ENCODE measurements at places on chromosomes 6 and 20. TPM values are rescaled to one million over a fixed set of nuclear protein-coding genes. Genes with fewer than 3 reads are reported as not detected.

GRCh38 chr6:34227761-34228421 is 8.8 kb upstream of the HMGA1 start:
- DNase-seq = no peak

DNA sequence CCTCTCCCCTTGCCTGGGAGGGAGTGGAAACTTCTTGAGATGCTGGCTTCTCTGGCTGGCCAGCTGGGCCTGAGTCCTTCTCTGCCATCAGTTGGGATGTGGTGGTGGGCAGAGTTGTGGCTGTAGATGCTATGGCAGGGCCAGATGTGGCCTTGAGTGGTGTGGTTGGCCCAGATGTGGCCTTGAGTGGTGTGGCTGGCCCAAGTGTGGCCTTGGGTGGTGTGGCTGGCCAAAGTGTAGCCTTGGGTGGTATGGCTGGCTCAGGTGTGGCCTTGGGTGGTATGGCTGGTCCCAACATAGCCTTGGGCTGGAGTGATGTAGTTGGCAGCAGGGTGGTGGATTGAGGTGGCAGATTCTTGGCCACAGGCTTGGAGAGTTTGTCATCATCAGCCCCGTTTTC is 36.7 kb downstream of the C6orf132 start:
- DNase-seq = no peak

GRCh38 chr6:133888929-133889556 is at the start of gene TCF21:
TSS of gene TCF21 (plus strand) at chr6:133889113. CDS start at chr6:133889398, 285 bp downstream.
- DNase-seq = no peak

DNA sequence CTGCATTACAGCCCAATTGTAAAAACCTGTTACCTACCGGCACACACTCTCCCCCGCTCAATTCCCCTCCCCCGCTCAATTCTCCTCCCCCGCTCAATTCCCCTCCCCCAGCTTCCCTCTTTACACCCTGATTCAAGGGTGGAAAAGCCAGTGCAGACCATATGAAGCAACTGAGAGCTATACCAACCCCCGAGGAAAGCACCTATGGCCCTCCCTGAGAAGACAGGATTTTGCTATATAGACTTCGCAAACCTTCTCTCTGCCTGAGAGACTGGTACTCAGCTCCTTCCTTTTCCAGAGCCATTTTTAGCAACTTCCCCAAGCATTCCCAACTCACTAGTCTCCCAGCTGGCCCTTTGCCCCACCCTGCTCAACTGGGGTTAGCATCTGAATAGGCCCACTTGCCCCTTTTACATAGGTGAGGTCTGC is 7.6 kb downstream of the GNAS-AS1 start:
- DNase-seq = no peak

DNA sequence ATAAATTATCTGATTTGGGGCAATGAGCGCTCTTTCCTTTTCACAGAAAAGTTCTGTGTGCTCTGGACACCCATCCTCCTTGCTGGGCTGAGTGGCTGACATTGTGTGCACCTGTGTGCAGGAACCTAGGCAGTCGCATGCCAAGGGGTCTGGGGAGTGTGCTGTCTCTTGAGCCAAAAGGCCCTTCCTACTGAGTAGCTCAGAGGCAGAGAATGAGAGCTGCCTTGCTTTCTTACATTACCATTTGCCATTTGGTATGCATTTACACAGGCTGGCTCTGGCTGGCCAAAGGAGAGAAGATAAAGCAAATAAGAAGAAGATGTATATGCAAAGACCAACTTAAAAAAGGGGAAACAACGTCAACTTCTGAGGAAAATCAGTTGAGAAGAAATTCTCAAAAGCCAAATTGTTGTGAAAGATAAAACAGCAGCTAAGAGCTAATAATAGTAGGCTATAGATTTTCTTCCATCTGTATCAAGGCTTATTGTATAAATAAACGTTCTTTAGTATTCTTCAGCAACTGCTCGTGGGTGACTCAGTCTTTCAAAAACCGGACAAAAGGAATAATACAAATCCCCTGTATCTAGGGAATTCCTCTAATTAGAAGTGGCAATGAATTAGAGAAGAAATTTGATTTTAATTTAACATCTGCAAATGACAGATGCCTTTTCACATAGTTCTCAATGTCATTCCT is 121.9 kb downstream of the INSM1 start:
- DNase-seq = no peak

DNA sequence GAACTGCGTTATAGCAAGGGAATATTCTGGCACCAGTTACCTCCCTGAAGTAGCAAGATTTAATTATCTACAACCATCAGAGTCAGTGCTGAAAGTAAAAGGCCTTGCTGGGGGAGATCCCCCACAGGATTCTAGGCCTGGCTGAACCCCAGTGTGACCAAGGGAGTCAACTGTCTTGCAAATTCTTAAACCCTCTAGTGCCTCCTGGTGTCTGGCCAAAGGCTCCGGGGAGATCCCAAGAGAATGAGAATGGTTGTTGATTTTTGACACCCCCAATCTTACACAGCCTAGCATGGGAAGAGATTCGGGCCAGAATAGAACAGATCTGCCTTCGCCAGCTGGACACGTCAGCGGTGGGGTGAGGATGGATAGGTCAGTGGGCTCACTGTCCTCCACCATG is 179.4 kb downstream of the ERMARD start:
- no peak for DNase-seq

GRCh38 chr20:2736441-2736840 is 43.9 kb downstream of the EBF4 start:
- no peak for DNase-seq

DNA sequence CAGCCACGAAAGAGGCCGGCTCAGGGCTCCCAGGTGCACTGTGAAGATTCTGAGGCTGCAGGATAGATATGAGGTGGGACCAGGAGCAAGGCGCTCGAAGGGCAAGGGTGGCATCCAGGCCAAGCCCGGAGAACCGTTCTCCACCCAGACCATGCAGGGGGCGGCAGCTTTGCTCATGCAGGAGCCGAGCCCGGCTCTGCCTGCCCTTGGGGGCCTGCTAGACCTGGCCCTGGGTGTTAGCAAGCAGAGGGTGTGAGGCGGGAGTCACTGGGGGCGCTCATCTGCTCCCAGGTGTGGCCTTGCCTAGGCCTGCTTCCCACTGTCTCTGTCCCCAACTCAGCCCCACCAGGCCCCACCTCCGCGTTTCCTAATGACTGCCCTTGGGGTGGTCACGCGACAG is 59.4 kb downstream of the WDR27 start:
- DNase-seq = no peak

DNA sequence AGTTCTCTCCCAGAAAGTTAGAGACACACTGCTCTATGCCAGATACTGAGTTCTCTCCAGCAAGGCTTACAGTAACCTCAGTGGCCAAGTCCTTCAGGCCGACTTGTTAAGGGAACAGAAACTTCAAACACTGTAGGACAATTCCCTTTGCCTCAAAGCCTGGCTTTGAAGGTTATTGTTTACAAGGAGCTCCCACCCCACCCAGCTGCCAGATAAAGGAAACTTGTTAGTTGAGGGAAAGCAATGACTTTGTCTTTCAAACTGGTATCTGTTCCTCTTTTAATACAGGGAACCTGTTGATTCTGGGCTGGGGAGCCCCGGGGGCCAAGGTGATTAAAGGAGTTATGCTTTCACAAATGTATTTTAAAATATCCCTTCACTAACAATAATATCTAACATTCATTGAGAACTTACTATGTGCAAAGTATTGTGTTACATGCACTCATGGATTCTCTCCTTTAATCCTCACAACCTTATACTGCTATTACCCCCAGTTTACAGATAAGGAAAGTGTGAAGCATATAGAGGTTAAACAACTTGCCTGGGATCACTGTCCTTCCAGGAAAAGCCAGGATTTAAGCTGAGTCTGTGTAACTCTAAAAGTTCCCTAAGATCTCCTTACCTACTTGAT is 27.6 kb upstream of the CDKN1A start:
- DNase-seq = no peak

DNA sequence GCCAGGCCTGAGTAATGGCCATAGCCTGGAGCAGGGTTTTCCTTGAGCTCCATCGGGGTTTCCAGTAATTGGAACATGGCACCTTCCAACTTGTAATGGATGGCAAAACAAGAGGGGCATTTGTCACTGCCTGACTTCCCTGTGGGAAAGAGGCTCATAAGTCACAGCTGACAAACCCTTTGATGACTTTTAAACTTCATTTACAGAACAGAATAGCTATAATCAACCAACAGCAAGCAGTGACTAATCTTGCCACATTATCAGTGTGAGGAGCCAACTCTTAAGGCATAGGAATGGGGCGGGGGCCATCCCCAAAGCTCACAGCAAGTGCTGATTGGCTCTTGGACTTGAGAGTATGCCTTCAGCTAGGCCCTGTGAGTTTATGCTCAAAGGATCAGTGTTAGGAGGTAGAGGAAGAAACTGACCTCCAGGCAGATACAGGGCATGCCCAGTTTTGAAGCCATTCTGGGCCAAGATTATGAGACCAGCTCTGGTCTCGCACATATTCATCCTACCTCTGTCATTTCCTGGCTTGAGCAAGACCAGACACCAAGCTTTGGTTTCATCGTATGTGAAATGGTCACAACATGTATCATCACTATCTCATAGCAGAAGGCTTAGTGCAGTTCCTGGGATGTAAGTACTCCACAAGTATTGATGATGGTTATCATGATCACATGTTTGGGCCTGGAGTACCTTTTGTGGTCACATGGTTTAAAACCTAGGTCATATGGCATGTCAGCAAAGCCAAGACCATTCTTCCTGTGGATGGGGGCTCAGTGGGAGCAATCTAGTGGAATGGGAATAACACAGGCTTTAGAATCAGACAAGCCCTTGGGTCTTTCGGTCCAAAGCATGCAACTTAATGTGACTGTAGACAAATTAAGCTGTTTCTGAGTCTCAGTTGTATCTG is 49.2 kb downstream of the EIF2S2 start:
- no peak for DNase-seq

GRCh38 chr6:25582101-25582500 is 69.9 kb upstream of the SCGN start:
- DNase-seq = no peak

DNA sequence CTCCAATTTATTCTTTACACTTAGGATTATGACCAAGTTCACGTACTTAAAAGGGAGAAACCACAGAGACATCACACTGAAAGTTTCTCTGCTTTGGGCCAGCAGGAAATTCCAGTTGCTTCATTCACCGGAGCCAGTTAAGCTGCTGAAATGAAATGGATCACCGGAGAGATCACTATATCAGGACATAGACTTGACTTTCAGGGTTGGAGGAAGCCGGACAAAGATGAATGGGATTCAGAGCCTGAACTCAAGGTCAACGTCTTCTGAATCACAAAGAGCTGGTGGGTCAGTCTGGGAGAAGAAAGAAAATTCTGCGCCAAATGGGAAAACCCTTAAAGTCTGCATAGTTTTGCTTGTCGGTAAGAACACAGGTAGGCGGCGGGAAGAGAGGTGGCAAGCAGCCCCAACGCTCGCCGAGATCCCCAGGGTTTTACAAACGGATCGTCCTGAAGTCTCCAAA is 81.9 kb upstream of the CCDC28A start:
- DNase-seq = no peak

GRCh38 chr6:394641-395289 is 3.2 kb downstream of the IRF4 start:
- no peak for DNase-seq

DNA sequence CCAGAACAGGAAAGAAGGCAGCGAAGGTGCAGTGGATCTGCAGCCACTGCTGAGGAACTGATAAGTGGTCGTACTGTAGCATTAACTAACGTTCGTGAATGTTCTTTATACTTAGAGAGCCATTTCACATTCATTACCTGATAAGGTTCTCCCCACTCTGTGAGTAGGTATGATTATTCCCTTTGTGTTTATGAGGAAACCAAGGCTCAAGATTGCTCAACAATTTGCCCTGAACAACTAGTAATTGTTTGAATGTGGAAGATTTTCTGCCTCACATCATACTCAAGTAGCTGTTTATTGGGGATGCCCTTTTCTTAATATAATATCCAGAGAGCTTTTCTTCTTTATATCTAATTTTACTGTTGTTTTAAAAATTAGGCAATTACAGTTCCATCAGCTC is 24.9 kb upstream of the ELOVL5 start:
- DNase-seq = no peak

DNA sequence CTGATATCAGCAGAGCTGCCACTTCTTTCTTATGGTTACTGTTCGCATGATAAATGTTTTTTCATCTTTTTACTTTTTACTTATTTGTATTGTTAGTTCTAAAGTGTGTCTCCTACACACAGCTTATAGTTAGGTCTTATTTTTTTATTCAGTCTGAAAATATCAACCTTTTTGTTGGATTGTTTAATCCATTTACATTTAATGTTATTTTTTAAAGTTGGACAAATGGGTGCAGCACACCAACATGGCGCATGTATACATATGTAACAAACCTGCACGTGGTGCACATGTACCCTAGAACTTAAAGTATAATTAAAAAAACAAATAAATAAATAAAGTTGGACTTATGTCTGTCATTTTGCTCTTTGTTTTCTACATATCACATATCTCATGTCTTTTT is 40.3 kb upstream of the FOXC1 start:
- DNase-seq = no peak

DNA sequence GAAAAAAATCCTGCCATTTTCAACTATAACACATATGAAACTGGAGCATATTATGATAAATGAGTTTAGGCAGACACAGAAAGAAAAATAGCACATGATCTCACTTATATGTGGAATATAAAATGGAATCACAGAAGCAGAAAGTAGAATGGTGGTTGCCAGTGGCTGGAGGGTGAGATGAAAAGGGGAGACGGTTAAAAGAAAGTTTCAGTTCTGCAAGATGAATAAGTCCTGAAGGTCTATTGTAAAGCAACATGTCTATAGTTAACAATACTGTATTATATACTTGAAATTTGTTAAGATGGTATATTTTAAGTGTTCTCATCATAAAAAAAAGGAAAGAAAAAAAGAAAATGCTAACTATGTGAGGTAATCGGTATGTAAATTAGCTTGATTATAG is 503.9 kb downstream of the EPHA7 start:
- no peak for DNase-seq

DNA sequence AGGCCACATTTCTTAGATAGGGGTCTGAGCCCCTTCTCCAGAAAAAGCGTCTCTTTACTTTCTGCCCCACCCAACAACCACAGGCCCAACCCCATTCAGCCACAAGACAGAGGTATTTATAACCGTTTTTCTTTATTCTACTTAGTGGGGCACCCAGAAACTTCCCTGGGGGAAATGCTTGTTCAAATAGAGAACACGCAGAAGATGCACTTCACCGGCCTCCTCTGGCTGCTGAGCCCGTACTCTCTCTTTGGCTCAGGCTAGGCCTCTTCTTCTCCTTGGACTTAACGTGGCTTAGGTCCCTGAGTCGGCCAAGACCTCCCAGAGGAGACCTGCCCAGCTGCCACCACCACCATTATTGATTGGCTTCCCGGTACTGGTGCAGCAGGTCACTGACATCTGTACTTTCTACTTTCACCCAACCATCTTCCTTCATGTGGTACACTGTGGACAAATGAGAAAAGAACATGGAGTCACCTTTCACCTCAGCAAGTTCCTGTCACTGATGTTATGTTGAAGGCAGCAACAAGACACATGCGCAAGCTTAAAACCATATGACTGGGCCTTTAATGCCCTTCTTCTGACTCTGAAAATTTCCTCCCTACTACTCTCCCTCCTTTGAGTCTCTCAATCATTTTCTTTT is 2.2 kb upstream of the TAP2 start:
- DNase-seq = peak; percentile 75

- no peak for DNase-seq
These were observed 146.1 kb downstream of the LMBRD1 start for GRCh38 chr6:69650703-69651102.

TNNC2 gene
- not detected for polyA plus RNA-seq

BPI gene
- polyA plus RNA-seq = not detected

FAM110A gene
- 33.4 TPM for polyA plus RNA-seq

PACRG gene
- 1.2 TPM for polyA plus RNA-seq

EPPIN gene
- polyA plus RNA-seq = not detected

HS3ST5 gene
- polyA plus RNA-seq = not detected

TBX18 gene
- polyA plus RNA-seq = not detected

HDAC2 gene
- polyA plus RNA-seq = 71.5 TPM

SPDEF gene
- polyA plus RNA-seq = not detected

DEFB132 gene
- polyA plus RNA-seq = not detected

All from CD4-positive, CD25-positive, alpha-beta regulatory T cell (primary cell).